CD4-positive, alpha-beta T cell (primary cell): ENCODE measurements at places on chromosomes 12 and 14.

GRCh38 chr12:106114447-106115068 is 24.2 kb downstream of the NUAK1 start:
- H3K36me3 ChIP-seq = no peaks in the 10 kb centered on the region
- DNase-seq = no peak
- peaks cover 5% of the 10 kb centered on the region for H3K27me3 ChIP-seq

DNA sequence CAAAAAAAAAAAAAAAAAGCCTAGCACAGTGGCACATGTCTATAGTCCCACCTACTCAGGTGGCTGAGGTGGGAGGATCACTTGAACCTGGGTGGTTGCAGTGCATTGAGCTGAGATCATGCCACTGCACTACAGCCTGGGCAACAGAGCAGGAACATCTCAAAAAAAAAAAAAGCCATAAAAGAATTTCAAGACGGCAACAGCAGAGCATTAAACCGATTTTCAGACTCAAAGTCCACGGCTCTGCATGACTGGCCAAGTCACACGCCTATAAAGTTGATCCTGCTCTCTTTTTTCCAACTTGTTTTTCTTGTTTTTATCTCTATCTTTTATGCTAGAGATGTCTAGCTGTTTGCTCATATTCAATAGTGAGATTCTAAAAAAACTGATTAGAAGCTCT is 45.3 kb downstream of the FBXO34 start:
- no peaks in the 10 kb centered on the region for H3K4me1 ChIP-seq
- no peak overlapping the region for H3K4me3 ChIP-seq
- H3K27me3 ChIP-seq = no peaks in the 10 kb centered on the region
- H3K36me3 ChIP-seq = peaks cover 16% of the 10 kb centered on the region
- H3K27ac ChIP-seq = no peak overlapping the region

- no peaks in the 10 kb centered on the region for H3K27me3 ChIP-seq
- H3K4me3 ChIP-seq = no peak overlapping the region
Measured at GRCh38 chr12:90510948-90511347, 444.0 kb downstream of the CCER1 start.

DNA sequence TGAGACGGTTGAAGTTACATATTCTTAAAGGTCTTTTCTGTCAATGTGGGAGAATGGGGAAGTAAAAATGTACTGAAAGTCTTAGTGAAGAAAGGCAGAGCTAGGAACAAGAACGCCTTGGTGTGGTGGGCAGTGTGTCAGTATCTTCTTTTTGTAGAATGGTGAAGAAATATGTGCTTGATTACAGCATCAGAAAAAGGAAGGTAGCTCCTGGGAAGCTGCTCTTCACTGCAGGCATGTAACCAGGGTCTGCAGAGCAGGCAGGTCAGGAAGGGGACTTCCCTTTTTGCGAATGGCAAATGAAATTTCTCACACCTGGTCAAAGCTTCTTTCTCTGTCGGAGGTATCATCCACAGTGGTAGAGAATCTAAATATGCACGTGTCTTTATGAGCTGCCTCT is 226.2 kb downstream of the ADAMTS20 start:
- no peaks in the 10 kb centered on the region for H3K36me3 ChIP-seq
- no peak for DNase-seq
- no peak overlapping the region for H3K27ac ChIP-seq

GRCh38 chr14:20760950-20761349 is 7.3 kb upstream of the EDDM3B start:
- no peak overlapping the region for H3K27ac ChIP-seq
- no peaks in the 10 kb centered on the region for H3K4me1 ChIP-seq
- H3K27me3 ChIP-seq = no peaks in the 10 kb centered on the region
- no peak overlapping the region for H3K4me3 ChIP-seq
- H3K36me3 ChIP-seq = no peaks in the 10 kb centered on the region

- no peak for DNase-seq
- H3K4me3 ChIP-seq = no peak overlapping the region
- H3K27me3 ChIP-seq = no peaks in the 10 kb centered on the region
- H3K4me1 ChIP-seq = no peaks in the 10 kb centered on the region
- no peak overlapping the region for H3K27ac ChIP-seq
Measured at GRCh38 chr14:55540847-55541773, 38.9 kb upstream of the KTN1 start.
